Kidney glomerular epithelial cell (primary cell): ENCODE measurements at places on chromosomes 7 and 10.

DNA sequence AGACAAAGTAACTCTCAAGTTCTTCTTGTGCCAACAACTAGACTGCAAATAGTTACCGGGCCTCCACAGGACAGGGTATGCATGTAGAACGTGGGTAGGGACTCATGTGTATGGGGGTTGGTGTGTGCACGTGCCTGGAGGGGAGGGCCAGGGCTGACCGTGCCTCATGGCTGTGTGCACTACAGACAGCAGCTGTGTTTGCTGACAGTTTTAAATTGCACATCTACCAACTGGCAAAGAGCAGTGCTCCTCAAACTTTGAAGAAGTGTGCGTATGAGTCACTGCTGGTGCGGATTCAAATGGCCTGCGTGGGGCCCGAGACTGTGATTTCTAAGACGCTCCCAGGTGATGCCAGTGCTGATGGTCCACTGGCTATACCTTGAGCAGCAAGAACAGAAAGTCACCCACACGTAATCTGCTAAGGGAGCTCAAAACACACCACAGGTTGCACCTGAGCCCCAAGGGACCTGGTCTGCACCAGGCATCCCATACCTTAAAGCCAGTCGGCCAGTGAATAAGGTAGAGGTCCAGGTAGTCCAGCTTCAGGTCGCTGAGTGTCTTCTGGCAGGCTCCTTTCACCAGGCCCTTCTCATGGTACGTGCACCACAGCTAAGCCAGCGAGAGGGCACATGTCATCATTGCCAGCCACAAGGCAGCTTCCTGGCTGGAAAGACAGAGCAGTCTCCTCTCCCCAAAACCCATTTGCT is 8.5 kb downstream of the AKR1B1 start:
- DNase-seq: no peak

DNA sequence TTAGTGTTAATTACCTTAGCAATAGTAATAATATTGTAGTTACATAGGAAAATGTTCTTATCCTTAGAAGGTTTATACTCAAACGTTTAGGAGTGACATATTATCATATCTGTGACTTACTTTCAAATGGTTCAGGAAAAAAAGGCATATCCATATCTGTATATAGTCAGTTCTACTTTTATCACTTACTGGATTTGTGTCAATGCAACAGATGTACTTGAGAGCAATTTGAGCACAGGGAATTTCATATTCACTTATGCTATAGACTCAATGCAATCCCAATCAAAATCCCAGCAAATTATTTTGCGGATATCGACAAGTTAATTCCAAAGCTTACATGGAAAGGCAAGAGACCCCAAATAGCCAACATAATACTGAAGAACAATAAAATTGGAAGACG is 10.0 kb downstream of the DENND11 start:
- no peak for DNase-seq

- DNase-seq: no peak
Measured at GRCh38 chr10:112546474-112546873, 99.5 kb downstream of the VTI1A start.

DNA sequence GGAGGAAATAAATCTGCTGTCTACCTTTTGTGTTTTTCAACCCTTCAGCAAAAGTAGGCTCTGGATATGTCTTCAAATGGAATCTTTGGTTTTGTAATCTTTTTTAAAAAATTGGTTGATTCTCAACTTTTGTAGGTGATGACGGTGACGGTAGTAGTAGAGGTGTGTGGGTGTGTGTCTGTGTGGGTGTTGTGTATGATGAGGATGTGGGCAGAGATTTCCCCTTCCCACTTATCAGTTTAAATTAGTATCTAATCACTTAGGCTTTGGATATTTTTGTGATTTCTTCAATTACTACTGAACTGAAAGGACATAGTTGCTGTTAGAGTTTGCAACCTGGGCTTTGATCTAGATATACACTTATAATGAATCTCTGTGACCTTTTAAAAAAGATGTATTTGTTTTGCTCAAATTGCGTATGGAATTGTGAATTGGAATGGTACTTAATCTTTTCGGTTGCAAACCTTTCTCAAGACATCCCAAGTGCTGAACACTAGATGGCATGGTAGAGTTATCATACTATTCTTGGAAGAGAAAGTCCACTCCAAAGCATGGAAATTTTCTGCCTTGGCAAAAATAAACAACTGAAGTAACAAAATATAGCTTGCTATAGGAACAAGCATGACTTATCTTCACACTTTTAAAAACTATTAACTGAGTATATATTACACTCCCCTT is 51.9 kb upstream of the A1CF start:
- DNase-seq: peak; percentile 15

GRCh38 chr10:73653701-73654100 is 2.1 kb downstream of the SYNPO2L start:
- peak; percentile 3 for DNase-seq

DNA sequence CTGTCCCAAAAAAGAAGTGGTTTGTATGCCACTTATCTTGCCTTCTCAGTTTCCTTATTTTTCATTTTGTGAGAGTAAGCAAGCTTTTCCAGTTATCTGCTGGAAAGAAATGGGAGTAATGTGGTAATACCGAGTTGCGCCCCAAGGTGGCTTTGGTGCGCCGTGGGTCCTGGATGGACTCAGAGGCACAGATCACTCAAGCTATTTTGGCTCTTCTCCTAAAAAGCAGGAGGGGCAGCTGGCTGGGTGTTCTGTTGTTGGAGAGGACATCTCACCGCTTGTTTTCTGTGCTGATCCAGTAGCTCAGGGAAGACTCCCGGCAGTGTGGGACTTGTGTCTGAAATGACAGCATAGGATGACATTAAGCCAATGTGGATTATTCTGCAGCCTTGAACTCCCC is 16.4 kb downstream of the PRKRIP1 start:
- no peak for DNase-seq

DNA sequence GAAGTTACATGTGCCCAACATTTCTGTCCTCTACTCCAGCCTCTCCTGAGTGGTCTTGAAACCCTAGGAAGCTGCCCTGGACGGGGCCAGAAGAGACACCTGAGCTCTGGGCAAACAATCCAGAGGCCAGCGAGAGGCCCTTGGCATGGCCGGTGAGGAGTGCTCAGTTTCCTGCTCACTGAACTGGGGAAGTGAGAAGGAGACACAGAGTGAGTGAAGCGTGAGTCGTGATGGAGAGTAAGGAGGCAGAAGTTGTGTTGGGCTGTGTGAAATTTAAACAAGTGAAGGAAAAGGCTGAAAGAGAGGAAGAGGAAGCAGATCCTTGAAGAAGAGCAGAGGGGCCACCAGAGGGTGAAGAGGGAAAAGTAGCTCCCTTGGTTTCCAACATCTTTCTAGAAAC is 73.2 kb downstream of the WNT2 start:
- DNase-seq: no peak

DNA sequence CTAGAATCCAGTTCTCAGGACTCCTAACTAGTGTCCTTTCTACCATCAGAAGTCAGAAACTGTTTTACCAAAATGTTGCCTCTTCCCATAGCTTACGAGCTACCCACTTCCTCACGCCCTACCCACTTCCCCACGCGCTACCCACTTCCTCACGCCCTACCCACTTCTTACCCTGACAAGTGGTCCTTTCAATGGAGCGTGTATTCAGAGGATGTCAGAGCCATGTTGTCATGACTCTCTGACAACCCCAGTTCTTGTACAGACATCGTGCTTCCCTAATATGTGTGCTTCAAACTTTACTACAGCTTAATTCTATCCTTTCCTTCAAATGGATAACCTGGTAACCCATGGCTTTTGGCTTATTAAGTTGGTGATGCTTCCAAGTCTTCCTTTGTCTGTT is 84.8 kb upstream of the PHF14 start:
- no peak for DNase-seq

DNA sequence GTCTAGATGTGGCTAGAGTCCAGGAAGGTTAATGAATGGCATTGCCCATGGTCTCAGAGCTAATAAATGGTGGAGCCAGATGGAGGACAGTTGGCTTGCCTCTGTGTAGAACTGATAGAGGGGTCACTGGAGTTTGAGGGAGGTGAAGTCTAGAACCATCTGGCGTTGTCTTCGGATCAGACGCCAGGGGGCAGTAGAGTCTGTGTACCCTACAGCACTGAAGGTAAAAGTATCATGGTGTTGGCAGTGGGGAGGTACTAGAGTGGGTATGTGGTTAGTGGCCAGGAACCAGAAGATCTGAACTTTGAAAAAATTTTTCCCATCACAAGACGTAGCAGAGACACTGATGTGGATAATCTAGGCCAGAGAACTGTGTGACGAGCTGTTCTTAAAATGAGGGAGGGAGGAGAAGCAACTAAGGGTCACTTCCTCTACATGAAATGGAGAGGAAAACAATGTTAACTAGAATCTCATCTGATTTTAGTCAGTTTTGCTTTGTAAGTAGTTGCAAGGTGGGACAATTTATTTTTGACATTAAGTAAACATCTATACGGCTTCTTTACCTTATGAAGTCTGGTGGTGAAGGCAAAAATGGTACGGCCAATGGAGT is 227.9 kb upstream of the PRSS58 start:
- DNase-seq: no peak

DNA sequence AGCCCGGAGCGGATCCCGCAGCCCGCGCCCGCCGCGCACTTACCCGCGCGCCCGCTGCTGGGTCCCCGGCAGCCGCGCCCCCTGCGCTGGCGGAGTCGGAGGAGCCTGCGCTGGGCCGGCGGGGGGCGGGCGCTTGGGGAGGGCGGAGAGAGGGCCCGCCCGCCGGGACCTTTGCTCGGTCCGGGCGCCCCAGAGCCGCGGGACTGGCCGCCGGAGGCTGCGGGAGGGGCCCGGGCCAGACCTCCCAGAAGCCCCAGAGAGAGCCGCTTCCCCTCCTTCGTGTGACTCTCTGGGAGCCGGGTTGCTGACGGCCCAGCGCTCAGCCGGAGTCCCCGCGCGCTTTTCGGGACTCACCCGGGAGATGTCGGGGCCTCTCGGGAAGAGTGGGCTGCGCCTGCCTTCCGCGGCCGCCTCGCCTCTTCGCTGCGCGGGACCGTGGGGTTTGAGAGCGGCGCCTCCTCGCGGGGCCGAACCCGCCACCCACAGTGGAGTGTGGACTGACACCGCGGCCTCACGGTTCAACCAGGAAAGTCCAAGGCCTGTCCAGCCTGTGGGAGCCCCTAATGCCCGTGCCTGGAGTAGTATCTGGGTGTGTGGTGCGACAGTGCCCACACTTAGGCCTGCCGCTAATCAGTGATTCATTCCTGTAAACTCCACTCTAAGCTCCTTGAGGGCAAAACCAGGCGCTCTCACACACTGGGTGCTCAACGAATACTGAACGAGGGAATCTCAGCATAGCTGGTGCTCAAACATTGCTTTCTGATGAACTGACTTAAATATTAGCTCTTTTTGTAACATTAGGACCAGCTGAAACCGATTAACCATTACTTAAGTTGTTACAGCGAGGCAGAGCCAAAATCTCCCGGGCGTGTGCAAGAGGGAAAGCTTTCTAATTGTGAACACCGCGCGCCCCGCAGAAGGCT is at the start of gene GSDME:
Gene GSDME (minus strand): TSS at position 112 of the 923 bp plus-strand sequence. CDS start 7,690 bp downstream, outside the sequence.
- DNase-seq: peak; percentile 66

DNA sequence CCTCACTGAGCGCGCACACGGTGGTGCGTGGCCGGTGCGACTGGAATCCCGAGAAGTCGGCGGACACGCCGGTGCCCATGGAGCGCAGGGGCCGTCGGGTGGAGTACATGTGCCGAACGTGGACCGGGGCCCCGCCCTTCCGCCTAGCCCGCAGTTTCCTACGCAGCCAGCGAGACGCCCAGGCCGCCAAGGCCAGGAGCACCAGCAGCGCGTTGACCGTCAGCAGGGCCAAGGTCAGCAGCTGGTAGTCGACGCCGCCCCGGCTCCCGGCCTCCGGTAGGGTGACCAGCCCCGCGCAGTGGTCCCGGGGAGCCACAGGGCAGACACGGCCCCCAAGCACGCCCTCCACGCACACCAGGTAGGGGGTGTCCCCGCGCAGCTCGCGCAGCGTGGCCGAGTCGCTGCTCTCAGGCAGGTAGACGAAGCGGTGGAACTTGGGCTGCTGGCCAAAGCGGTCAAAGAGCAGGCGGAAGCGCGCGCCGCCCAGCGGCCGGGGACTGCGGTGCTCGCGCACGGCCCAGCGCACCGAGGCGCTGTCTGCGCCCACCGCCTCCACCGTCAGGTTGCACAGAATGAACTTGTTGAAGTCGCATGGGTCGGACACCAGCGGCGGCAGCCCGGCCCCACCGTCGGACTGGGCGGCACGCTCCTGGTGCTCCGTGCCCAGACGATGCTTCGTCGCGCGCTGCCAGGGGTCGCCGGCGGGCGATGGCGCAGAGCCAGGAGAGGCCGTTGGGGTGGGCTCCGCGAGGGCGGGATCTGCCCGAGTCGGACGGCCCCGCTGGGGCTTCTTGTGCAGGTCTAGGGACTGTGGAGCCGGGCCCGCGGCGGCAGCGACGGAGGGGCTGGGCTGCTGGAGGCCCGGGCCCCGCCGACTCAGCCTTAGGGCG is 2.2 kb downstream of the TRIL start:
- DNase-seq: peak; percentile 43

DNA sequence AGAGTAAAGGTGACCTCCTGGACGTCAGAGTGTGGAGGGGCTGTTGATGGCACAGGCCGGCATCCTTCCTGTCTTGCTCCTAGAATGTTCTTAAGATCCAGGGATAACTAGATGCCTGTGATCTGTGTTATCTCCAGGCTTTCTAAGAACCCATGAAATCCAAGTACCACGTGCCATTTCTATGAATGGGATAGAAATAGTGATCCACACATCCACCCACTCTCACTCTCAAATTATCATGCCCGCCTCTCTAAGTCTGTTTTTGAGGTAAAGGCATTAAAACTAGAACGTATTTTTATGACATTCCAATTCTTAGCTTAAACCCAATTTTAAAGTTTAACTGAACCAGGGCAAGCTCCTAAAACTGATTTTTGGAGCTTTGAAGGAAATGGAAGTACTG is 622.5 kb downstream of the PARD3 start:
- DNase-seq: no peak

GRCh38 chr7:83786858-83787257 is 137.9 kb upstream of the SEMA3E start:
- DNase-seq: no peak

DNA sequence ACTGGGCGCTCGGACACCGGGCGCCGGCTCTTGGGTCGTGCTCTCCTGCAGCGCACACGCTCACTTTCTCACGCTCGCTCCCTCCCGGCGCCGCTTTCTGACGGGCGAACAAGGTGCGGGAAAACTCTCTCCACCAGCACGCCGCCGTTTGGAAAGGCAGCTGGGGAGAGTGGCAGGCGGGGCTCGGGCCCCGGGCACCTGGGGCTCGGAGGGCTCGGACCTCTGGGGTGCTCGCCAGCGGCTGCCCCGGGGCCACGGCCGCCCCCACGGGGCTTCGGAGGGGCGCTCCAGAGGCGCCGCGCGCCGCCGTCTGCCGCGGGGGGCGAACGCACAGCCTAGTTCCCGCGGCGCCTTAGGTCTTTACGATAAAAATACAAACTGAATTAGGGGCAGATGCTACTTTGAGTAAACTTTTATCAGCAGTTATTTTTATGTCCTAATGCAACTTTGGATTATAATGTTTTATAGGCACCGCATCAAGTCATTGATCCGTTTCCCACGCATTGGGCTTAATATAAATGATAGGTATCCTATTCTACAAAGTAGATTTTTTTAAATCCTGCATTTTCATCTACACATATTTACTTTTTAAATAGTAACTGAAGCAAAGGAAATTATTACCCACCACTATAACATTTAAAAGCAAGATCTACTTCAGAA is 535 bp upstream of the EPC1 start:
- no peak for DNase-seq
